ENCODE measurements at places on chromosomes 16 and 17.

- no peak for DNase-seq
These were observed 12.8 kb upstream of the PCTP start for GRCh38 chr17:55737976-55738501.

GRCh38 chr17:28744104-28744971, 527 bp downstream of the TRAF4 start:
- DNase-seq: peak; percentile 72

- no peak for DNase-seq
These were observed 5.0 kb downstream of the PIK3R6 start for GRCh38 chr17:8862213-8863056.

DNA sequence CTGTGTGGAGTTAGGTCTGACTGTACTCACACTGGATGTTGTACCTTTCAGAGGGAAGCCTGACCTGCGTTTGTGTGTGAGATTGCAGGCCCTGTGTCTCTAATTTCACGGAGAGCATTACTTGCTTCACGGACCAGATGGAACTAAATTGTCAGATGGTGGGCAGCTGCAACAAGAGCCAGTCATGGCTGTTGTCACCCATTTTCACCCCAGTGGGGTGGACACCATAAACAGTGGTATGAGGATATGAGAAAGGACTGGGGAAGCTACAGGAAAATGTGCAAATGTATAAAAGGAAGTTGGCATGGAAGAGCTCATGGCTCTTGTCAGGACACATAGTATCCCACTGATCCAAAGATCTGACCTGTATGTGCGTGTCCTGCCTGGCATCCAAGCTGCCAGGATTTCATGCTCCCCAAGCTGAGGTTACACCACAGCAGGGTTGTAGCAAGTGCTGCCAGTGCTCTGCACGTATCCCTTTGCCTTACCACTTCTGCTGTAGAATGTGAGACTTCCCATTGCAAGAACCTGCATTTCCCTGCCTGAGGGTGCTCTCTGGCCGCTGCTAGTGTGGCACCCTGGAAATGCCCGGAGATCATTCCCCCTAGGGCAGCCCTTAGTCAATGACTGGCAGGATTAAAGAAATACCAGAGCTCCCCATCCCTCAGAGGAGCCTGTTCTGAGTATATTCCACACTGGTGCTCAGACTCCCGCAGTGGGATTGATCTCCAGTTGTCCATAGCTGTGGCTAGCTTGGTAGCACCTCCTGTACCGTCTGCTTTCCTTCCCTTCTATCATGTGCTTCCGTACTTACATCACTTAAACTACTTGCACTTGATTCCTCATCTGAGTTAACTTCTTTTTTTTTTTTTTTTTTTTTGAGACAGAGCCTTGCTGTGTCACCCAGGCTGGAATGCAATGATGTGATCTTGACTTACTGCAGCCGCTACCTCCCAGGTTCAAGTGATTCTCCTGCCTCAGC, 70.4 kb upstream of the TANC2 start:
- DNase-seq: no peak

- no peak for DNase-seq
These were observed 11.8 kb downstream of the KCNH6 start for GRCh38 chr17:63534816-63535455.

DNA sequence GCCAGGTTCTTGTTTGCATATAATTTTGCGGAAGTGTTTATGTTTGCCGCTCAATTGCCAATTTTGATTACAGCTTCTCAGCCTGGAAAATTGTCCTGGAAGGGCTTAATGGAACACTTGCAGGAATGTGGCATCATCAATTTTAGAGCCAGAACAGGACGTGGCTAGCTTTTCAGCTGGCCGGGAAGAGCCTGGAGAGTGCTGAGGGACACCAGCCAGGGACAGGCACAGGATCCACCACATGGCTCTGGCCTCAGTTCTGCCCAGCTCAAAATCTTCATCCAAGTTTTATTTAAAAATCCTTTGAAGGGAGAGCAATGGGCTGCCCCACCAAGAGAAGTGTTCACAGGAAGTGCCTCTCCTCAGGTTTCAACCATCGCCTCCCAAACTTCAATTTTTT, 287.2 kb upstream of the HSBP1 start:
- DNase-seq: no peak

DNA sequence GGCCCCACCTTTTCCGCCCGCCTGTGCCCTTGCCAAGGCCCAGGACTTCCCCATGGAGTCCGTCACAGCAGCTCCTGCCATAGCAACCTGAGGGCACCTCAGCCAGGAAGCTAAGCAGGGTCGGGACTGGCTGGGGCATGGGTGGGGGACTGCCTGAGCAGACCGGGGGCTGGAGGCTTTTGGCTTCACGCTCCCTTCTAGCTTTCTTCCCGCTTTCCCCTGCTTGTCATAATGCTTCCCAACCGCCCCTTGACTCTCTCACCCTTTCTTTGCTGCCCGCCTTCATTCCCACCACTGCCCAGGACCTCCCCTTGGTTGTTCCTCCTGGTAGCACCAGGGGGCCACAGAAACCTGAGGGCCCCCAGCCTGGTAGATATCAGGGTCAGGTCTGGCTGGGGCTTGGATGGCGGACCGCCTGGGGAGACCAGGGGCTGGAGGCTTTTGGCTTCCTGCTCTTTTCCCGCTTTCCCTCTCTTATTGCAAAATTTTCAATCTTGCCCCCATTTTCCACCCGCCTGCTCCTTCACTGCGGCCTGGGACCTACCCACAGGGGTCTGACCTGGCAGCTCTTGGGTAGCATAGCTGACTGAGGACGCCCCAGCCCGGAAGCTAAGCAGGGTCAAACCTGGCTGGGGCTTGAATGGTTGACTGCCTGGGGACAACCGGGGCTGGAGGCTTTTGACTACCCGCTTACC, 2287.7 kb downstream of the TP53TG3F start:
- no peak for DNase-seq

DNA sequence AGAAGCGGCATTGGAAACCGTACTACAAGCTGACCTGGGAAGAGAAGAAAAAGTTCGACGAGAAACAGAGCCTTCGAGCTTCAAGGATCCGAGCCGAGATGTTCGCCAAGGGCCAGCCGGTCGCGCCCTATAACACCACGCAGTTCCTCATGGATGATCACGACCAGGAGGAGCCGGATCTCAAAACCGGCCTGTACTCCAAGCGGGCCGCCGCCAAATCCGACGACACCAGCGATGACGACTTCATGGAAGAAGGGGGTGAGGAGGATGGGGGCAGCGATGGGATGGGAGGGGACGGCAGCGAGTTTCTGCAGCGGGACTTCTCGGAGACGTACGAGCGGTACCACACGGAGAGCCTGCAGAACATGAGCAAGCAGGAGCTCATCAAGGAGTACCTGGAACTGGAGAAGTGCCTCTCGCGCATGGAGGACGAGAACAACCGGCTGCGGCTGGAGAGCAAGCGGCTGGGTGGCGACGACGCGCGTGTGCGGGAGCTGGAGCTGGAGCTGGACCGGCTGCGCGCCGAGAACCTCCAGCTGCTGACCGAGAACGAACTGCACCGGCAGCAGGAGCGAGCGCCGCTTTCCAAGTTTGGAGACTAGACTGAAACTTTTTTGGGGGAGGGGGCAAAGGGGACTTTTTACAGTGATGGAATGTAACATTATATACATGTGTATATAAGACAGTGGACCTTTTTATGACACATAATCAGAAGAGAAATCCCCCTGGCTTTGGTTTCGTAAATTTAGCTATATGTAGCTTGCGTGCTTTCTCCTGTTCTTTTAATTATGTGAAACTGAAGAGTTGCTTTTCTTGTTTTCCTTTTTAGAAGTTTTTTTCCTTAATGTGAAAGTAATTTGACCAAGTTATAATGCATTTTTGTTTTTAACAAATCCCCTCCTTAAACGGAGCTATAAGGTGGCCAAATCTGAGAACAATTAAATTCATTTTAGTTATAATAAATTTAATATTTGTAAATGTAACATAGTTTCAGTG, 1.7 kb downstream of the HEXIM1 start:
- DNase-seq: peak; percentile 74

DNA sequence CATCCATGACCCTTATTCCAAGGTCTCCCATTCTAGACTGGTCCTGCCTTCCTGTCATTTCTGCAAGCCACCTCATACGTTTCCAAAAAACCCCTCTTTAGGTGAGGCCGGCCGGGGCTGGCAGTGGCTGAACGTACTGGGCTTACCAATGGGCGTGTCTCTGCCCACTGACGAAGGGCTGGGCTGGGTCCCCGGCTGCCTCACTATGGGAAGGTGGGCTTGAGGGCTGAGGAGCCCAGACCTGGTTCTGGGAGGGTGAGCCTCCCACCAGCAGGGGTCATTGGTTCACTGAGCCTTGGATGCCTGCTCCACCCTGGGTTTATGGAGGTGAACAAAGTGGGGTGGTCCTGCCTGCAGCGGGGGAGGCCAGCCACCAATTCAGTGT, 19.9 kb downstream of the KDM8 start:
- no peak for DNase-seq
